ENCODE measurements at places on chromosomes 3 and 15. TPM values are rescaled to one million over a fixed set of nuclear protein-coding genes. Genes with fewer than 3 reads are reported as not detected.

The UROC1 gene
- total RNA-seq: not detected

The SENP8 gene
- total RNA-seq: 3.5 TPM

The CCR4 gene
- not detected for total RNA-seq

The NR2E3 gene
- total RNA-seq: not detected

The PLA2G4E gene
- total RNA-seq: 5.1 TPM

The IGDCC3 gene
- total RNA-seq: not detected

The AP3B2 gene
- not detected for total RNA-seq

The TMCO5A gene
- total RNA-seq: not detected

The CHRM5 gene
- total RNA-seq: not detected

The ILDR1 gene
- 1.9 TPM for total RNA-seq

The RASL12 gene
- not detected for total RNA-seq

The ZNF609 gene
- 13.8 TPM for total RNA-seq

The ATP13A4 gene
- 4.4 TPM for total RNA-seq

The CPNE4 gene
- total RNA-seq: not detected

The SEMA3F gene
- 183 TPM for total RNA-seq

The OXTR gene
- 0.65 TPM for total RNA-seq

The PRSS50 gene
- not detected for total RNA-seq

The OR5K2 gene
- not detected for total RNA-seq

The ACP3 gene
- 4.4 TPM for total RNA-seq

The ARHGAP11A gene
- total RNA-seq: 14.6 TPM

The CAMP gene
- not detected for total RNA-seq

The GOLGA6D gene
- not detected for total RNA-seq

The CYP11A1 gene
- not detected for total RNA-seq

The SEMA5B gene
- 0.37 TPM for total RNA-seq

The IL17RD gene
- 6.1 TPM for total RNA-seq

The GPR171 gene
- not detected for total RNA-seq

The MED12L gene
- 0.05 TPM for total RNA-seq

The ZNF660 gene
- 0.05 TPM for total RNA-seq

The CAMK1 gene
- total RNA-seq: 9.5 TPM

The CISH gene
- 6.9 TPM for total RNA-seq

The ZCWPW2 gene
- 1.7 TPM for total RNA-seq

The MNS1 gene
- total RNA-seq: 0.85 TPM

The ITIH1 gene
- not detected for total RNA-seq

The HMG20A gene
- 27.7 TPM for total RNA-seq

The CELF6 gene
- not detected for total RNA-seq

The GOLGA8N gene
- total RNA-seq: 1.4 TPM

The EPM2AIP1 gene
- 3.2 TPM for total RNA-seq

The FOXL2NB gene
- not detected for total RNA-seq

The COL6A5 gene
- not detected for total RNA-seq

The AMT gene
- total RNA-seq: 6.0 TPM

The OR4F6 gene
- not detected for total RNA-seq

The CLSTN2 gene
- under 0.01 TPM for total RNA-seq

The GABRR3 gene
- not detected for total RNA-seq

The FBXO40 gene
- not detected for total RNA-seq

The RBMS3 gene
- 9.4 TPM for total RNA-seq

The LMLN gene
- total RNA-seq: 4.4 TPM

The CD96 gene
- not detected for total RNA-seq

The CNTN3 gene
- 0.56 TPM for total RNA-seq

The NAALADL2 gene
- total RNA-seq: 0.23 TPM

The GOLGA8G gene
- not detected for total RNA-seq
